ENCODE measurements at places on chromosomes 5 and 9.
A peak's percentile ranks its signal among the peaks of the same experiment; 100 is the strongest.

DNA sequence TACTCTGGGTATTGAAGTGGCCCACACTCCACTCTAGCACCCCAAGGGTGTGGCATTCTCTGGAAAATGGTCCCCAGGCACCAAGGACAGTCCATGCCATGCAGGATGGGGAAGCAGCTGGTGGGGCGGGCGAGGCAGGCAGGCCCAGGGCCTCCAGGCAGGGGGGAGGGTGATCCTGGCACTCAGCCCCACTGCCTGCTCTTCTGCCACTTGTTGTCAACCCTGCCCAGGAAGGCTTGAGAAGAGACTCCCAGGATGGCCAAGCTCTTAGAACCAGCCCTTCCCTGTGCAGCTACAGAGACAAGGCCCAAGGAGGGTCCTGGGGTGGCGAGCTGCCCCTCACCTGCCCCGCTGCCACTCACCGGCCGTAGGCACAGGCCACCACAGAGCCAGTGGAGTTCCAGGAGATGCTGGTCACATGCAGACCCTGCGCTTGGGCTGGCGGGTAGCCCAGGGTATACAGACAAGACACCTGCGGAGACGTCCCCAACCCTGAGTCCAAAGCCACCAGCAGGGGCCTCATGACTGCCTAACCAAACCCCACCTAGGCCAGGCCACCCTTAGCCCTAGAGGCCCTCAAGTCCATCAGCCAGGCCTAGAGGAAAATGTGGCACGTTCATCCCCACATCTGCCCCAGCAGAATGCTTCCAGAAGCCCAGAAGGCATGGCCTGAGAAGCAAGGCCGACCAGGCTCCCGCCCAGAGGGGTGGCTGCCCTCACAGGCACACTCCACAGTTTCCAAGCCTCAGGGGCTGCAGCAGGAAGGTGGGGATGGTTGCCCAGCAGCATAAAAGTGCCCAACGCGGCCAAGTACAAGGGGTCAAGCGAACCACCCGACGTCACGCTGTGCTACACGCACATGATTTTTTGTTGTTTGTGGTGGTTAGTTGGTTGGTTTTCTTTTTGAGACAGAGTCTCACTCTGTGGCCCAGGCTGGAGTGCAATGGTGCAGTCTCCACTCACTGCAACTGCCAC lies 19.8 kb downstream of the DYNC2I2 start:
- no peak for DNase-seq

DNA sequence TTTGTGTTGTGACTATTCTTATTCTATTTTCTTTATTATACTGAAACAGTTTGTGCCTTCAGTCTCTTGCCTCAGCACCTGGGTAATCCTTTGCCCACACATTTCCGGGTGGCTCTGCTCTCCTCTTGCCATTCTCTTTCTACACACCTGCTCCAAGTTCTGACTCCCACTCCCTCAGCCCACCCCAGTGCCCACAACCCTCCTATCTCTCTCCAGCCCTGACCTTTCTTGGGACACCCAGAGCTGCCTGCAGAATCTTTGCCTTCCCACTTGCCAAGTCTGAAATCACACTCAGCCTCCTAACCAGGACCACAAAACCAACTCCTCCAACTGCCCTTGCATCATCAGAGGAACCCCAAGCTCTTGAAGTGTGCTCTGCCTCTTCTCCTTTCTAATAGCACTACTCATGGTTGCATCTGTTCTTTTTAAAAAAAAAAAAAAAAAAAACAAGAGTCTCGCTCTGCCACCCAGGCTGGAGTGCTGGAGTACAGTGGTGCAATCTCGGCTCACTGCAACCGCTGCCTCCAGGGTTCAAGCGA lies 4.1 kb downstream of the SWI5 start:
- no peak for DNase-seq

DNA sequence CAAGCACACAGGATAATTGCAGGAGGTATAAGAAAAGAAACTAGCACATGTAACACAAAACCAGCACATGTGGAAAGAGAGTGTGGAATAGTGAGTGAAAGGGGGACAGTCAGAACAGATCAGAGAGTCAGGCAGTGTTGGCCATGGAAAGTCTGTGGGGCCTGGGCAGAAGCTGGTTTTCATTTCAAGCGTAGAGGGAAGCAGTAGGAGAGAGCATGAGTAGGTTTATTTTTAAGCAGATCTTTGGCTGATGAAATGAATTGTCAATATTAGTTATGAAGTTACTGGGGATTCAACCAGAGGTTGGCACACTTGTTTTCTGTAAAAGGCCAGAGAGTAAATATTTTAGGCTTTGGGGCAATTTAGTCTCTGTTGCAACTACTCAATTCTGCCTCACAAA lies 283.1 kb downstream of the SMARCA2 start:
- no peak for DNase-seq

DNA sequence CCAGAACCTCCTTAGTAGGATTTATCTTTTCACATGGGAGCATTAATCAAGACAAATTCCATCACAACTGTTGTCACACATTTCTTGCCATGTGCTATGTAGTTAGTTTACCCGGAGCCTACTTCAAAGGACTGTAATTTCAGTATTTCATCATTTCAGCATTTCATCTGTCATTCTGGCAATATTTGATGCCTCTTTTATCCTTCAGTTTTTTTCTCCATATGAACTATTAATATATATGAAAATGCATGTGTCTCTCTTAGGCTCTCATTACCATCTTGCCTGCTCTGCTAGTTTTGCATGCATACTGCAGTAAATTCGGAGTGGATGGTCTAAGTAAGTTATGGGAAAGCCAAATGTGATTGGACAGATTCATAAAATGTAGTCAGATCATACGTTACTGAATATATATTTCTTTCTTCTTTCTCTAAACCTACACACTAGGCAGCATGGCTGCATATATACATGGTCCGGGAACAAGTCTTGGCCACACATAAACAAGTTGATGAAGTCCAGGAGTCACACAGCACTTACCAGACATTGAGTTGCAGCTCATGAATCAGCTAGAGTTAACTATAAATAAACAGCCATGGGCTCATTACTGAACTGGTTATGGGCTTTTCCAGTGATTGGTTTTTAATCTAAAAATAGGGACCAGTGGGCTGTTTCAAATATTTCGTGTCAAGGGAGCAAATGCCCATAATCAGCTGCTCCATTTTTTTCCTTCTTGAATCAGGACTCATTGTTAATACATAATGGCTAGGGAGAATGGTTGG lies 46.6 kb downstream of the SPATA31D1 start:
- DNase-seq, result no peak

- peak; percentile 90 for DNase-seq
Observed at GRCh38 chr5:154811653-154812465, 38.5 kb downstream of the FAXDC2 start.

DNA sequence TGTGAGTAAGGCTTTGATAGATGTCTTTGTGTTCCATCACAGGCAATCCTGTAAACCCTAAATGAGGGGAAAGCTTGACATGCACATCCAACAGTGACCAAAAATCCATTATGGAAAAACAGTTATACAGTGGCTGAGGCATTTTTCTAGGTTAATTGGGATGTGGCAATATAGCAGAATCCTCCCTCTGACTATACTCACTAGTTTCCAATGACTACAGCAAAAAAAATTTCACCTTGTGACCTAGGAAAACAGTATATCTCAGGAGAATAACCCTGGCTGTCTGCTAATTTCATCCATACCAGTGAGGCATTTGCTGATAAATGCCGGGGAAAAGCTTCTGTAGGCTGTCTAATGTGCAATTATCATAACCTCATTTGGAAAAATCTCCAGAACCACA lies 49.9 kb upstream of the SNCAIP start:
- DNase-seq, result no peak

DNA sequence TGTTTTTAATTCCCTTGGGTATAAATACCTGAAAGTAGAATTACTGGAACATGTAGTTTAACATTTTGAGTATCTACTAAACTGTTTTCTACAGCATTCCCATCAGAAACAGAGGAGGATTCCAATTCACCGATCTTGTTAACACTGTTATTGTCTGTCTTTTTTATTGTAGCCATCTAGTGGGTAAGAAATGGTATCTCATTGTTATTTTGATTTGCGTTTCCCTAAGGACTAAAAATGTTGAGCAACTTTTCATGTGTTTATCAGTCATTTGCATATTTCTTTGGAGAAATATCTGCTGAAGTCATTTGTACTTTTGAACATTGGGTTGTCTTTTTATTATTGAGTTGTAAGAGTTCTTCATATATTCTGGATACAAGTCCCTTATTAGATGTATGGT lies 135.2 kb upstream of the NFIL3 start:
- DNase-seq, result no peak

GRCh38 chr5:110517396-110517795 lies 209.1 kb downstream of the TMEM232 start:
- no peak for DNase-seq

DNA sequence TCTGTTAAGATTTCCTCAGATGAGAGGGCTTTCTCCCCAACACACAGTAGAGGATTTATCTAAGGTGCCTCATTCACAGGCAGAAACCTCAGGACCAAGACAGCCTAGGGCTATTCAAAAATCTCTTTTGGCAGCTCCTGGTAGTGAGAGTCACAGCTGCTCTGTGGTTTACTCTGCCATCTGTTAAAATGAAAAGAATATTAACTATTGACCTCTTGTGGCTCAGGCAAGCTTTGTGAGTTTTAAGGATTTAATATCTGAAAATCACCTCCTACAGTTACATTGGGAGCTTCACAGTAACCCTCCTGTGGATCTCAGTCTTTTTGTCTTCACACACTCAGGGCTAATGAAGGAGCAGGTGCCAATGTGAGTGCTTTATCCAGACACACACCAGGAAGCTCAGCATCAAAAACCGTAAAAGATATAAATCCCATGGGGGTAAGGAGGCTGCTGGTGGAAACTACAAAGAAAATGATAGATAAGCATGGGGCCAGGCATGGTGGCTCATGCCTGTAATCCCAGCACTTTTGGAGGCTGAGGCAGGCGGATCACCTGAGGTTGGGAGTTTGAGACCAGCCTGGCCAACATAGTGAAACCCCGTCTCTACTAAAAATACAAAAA lies 29.7 kb downstream of the PPP1R2B start:
- no peak for DNase-seq

GRCh38 chr9:94905606-94906005 lies 179.1 kb downstream of the AOPEP start:
- no peak for DNase-seq

DNA sequence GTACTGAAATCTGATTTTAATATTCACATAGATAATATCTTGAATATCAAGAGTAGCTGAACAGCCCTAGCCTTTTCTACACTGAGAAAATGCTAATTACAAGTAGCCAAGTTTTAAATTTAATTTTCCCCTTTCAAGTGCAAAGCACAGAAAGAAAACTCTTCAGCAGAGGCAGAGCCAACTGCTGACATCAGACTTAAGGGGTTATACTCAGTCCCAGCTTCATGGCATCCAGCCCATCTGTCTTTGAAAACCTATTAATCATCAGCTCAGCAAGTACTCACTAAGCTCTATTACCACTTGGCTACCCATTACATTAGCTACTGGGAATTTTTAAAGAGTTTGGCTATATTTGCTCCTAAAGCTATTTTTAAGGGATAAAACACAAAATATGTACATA lies 220.5 kb downstream of the SLC12A2 start:
- DNase-seq, result no peak

GRCh38 chr9:95924987-95925386 lies 49.5 kb downstream of the ERCC6L2 start:
- no peak for DNase-seq

DNA sequence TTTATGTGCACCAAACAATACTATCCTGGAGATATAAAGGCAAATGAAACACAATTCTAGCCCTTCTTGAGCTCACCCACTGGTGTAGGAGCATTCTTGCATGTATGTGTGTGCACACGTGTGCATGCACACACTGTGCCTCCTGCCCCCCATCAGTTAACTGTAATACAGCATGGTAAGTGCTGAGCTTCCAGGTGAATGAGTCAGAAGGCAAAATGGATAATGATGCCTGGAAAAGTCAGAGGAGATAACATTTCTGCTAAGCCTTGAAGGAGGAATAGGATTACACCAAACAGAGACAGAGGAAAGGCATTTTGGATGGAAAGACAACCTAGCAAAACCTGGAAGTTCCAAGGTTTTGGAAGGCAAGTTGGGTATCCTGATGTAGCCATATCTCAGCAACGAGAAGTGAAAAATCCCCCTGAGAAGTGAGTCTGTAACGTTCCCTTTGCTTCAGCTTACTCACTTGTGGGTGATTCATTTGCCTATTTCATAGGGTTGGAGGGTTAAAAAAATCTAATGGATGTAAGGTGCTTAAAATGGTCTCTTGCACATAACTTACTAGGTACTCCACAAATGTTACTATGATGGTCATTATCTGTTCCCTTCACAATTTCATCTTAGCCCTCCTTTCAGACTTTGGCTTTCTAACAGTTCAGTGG lies 101.4 kb upstream of the STC2 start:
- DNase-seq, result no peak

GRCh38 chr5:138978080-138978479 lies 102.9 kb upstream of the LRRTM2 start:
- no peak for DNase-seq
